Trophoblast cell (in vitro differentiated cells and primary cell): ENCODE measurements at places on chromosomes 12 and 14.

- DNase-seq = no peak
Observed at GRCh38 chr12:116282371-116283286, 5.1 kb upstream of the MED13L start.

GRCh38 chr12:124609041-124609989 lies 41.9 kb upstream of the NCOR2 start:
- peak; percentile 94 for DNase-seq

GRCh38 chr14:73502017-73502619 lies 11.4 kb downstream of the RIOX1 start:
- DNase-seq = no peak

DNA sequence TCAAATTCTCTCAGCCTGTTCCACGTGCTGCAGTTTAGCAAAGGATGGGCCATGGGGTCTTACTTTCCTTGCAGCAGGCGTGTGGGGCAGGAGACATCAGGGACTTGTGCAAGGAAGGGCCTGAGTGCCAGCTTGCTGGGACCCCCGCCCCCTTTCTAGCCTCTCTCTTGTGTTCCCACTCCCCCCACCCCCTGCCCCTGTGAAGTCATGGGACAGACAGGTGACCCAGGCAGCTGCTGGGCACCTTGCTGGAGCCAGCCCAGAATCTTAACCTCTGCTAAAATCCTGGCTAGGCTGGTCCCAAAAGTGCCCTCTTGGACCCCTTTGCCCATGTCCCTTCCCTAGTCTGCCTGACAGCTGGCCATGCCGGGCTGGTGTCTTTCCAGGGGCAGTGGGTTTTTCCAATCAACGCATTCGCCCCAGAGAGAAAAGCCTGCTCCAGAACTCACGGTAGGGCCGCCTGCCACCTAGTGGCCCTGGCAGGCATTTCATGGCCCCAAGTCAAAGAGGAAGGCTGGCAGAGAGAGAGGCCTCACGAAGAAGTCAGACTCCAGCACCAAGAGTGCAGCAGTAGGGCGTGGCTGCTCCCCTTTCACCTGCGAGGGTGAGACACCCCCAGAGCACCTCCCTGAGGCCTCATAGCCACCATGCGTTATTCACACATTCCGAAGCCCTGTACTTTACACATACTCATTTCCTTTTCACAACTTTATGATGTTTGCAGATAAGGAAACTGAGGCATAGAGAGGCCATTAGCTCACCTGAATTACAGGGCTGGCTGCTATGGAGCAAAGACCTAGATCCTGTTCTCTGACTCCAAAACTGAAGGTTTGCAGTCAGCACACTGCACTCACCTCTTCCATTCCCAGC lies 67.4 kb downstream of the LGMN start:
- peak; percentile 67 for DNase-seq

- DNase-seq = peak; percentile 58
Observed at GRCh38 chr12:12803186-12803585, 10.0 kb upstream of the DDX47 start.

GRCh38 chr12:121964813-121965643 lies 46.6 kb downstream of the CFAP251 start:
- DNase-seq = no peak

DNA sequence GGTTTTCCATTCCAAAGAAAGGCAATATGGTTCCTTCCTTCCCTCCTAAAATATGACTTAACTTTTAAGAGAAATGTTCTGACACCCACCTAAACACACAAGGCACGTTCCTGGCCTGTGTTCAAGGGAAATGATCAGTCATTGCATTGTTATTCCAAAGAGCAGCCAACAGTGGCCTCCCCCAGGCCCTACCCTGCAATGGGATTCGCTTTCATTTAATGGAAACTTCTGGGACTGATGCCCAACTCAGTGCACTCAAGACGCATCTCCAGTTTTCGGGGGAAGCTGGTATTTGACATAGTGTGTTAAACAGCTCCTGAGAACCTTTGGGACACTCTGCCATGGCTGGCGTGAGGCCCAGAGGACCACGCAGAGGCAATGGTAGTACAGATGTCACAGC lies 65.9 kb downstream of the DDX51 start:
- DNase-seq = no peak

DNA sequence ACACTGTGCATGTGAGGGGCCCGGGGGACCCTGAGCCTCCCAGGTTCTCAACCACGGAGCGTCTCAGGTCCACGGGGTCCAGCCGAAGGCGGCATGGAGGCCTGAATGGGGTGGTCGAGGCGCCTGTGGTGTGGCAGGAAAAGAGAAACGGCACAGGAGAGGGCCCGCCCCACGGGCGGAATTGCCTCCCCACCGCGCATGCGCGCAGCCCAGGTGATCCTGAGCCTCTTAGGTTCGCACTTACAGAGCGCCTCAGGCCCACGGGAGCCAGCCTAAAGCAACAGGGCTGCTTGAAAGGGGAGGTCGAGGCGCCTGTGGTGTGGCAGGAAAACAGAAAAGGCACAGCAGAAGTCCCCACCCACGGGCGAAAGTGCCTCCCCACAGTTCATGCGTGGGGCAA lies 311.0 kb downstream of the ALG10 start:
- DNase-seq = no peak
